ENCODE measurements at places on chromosomes 1 and 21.

- DNase-seq: no peak
These were observed 27.6 kb downstream of the ABCA4 start for GRCh38 chr1:94093396-94093795.

DNA sequence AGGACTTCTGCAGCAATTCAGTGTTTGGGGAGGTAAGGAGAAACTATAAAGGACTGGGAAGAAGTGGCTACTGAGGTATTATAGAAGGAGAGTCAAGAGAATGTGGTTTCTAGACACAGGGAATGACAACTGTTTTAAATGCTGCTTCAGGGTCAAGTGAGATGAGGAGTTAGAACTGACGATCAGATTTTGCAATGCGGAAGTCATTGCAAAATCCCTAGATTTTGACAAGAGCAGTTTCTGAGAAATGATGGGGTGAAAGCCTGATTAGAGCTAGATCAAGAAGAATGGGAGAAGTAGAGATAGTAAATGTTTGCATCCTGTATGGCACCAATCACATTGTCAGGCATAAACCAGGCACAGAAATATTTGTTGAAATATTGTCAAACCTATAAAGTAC is 4.7 kb upstream of the TSNAX start:
- DNase-seq: peak; percentile 10

DNA sequence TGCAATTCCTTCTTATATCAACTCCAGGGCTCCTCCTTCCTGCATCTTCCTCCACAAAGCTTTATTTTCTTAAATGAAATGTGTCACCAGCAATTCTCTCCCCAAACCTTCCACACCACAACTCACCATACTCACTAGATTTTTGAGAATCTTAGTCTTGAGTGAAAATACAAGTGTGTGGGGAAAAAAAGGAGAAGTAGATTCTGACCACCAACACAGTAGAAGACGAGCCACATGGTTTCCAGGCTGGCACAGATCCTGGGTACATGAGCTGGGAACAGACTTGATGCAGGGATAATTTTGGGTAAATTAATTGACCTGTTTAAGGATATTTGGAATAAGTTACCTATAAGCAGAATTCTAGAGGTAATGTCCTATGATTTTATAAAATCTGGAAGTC is 72.8 kb upstream of the KCNJ15 start:
- no peak for DNase-seq

- no peak for DNase-seq
These were observed 60.0 kb upstream of the EPS8L3 start for GRCh38 chr1:109823543-109824348.

DNA sequence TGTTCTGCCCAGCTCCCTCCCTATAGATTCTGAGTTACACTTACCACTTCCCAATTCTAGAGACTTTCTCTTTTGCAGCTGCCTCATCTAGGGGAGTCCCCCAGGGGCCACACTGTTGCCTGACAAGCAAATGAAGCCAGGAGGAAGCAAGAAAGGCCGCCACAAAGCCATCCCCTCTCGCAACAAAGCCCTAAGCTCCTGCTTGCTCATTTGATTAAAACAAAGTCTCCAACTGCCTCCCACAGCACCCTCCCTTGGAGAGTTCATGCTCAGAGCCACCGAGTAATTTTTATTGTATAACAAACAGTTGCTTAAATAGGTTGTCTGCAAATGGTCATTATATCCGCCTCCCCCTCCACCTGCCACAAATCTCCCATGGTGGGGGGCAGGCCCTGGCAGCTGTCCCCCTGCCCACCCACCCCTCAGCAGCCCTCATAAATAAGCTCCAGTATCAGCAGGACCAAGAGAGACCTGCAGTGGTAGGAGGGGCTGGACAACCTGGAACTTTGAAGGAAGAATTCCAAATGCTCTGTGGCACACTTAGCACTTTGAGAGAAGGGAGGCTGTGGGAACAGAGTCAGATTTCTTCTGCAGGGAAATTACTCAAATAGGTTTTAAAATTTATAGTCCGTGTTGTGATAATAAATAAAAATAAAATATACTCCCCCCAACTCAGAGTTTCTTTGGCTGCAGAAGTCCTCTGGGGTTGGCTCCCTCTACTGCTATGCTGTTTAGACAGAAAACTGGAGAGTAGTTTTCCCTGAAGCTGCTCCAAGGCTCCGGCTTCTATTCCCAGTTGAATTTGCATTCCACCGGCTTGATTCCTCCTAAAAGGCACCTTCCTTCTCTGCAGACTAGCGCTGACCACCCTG is 237.5 kb downstream of the TTLL7 start:
- DNase-seq: no peak

GRCh38 chr1:233912447-233912846 is 8.0 kb downstream of the SLC35F3 start:
- no peak for DNase-seq

DNA sequence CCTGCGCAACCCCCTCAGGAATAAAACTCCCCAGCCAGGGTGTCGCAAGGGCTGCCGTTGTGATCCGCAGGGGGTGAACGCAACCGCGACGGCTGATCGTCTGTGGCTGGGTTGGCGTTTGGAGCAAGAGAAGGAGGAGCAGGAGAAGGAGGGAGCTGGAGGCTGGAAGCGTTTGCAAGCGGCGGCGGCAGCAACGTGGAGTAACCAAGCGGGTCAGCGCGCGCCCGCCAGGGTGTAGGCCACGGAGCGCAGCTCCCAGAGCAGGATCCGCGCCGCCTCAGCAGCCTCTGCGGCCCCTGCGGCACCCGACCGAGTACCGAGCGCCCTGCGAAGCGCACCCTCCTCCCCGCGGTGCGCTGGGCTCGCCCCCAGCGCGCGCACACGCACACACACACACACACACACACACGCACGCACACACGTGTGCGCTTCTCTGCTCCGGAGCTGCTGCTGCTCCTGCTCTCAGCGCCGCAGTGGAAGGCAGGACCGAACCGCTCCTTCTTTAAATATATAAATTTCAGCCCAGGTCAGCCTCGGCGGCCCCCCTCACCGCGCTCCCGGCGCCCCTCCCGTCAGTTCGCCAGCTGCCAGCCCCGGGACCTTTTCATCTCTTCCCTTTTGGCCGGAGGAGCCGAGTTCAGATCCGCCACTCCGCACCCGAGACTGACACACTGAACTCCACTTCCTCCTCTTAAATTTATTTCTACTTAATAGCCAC is 696 bp downstream of the TGFB2 start:
- peak; percentile 70 for DNase-seq

DNA sequence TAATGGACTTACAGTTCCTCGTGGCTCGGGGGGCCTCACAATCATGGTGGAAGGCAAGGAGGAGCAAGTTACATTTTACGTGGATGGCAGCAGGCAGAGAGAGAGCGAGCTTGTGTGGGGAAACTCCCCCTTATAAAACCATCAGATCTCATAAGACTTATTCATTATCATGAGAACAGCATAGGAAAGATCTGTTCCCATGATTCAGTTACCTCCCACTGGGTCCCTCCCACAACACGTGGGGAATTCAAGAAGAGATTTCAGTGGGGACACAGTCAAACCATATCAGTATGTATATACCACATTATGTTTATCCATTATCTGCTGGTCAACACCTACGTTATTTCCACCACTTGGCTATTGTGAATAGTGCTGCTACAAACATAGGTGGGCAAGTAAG is 352.3 kb upstream of the B3GALT2 start:
- no peak for DNase-seq

DNA sequence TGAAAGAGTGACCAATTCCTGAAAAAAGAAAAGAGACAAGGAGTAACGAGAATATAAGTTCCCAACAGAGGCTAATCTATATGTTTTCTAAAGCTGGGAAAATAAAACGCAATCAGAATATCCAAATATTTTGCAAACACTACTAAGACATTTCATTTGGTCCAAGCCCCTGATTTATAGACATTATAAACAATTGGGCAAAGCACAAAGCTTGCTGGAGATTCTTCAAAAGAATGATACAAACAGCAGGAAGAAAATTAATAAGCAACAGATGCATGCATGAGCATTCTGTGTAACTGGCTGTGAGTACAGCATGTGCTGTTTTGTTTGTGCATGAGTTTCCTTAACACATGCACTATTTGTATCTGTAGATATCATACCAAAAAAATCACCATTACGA is 552.9 kb downstream of the LTN1 start:
- DNase-seq: peak; percentile 73

- peak; percentile 45 for DNase-seq
These were observed 5.2 kb downstream of the RCC1 start for GRCh38 chr1:28510970-28511440.

- peak; percentile 81 for DNase-seq
These were observed 283.3 kb downstream of the DUSP10 start for GRCh38 chr1:221458447-221459156.

- DNase-seq: no peak
These were observed 276.4 kb downstream of the HHAT start for GRCh38 chr1:210605099-210605498.

- DNase-seq: no peak
These were observed 231.9 kb downstream of the SDCCAG8 start for GRCh38 chr1:243487649-243488227.

- DNase-seq: peak; percentile 36
These were observed 98.5 kb downstream of the DISC1 start for GRCh38 chr1:231724876-231725647.

- no peak for DNase-seq
These were observed 87.0 kb downstream of the C4BPA start for GRCh38 chr1:207191061-207191460.

DNA sequence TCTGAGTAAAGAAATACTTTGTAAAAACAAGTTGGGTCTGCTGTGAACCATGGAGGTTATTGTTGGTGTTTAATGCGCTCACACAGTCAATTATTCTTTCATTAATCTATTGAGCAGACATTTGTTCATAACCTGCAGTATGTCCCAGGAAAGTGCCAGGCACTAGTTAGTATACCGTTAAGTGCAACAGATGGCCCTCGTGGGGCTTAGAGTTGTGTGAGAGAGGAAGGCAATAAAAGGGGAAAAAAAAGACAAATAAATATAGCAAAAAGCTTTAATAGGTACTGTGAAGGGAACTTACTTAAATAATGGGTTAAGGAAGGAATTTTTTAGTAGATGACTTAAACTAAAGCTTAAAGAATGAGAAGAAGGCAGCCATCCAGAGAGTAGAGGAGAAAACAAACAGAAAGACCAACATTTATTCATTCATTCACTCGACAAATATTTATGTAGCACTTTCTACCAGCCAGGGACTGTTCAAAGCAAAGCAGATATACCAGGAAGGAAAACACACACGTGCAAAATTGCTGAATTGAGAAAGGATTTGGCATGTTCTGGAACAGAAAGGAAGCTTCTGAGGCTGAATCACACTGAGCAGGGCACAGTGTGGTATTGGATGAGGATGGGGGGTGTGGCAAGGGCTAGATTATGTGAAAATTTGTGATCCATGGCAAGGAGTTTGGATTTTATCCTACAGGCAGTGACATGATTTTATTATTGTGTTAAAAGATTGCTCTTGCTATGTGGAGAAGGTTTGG is 296.1 kb upstream of the SGIP1 start:
- peak; percentile 21 for DNase-seq

DNA sequence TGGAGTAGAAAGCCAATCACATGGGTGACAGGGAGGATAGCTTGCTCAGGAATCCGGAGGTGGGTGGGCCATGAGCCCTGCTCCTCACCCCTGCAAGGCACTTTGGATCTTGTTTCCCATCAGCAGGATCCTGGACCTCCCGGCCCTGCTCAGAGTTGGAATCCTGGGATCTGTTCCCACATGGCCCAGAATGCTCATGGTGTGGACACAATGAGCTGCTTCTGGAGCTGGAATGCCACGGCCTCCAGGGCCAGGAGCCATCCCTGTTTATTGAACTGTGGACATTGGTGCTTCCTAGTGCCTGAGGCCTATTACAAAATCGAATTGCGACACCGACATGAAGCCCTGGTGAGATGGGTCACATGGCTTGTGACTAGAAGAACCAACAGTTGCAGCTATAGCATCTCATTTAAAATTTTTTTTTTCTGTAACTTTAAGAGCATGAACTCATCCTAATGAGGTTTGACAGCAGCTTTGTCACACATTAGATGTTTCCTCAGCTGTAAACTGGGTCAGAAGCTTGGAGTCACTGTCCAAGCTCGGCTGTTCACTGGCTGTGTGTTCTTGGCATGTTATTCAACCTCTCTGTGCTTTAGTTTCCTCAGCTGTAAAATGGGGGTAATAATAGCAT is 40.4 kb upstream of the GOLT1A start:
- DNase-seq: peak; percentile 73

DNA sequence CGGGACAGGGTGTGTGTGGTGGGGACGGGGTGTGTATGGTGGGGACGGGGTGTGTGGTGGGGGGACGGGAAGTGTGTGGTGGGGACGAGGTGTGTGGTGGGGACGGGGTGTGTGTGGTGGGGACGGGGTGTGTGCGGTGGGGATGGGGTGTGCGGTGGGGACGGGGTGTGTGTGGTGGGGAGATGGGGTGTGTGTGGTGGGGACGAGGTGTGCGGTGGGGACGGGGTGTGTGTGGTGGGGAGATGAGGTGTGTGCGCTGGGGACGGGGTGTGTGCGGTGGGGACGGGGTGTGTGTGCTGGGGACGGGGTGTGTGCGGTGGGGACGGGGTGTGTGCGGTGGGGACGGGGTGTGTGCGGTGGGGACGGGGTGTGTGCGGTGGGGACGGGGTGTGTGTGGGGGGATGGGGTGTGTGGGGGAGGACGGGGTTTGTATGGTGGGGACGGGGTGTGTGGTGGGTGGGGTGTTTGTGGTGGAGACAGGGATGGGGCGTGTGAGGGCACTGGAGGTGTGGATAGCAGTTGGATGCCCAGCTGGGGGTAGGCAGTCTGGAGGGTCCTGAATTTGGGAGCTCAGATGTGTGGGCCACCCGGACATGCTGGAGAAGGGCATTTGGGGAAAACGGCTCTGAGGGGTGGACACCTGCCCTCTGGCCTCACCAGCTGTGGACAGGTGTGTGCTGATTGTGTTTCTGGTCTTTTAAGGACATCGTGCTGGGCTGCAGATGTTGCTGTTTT is 16.9 kb downstream of the IBA57 start:
- no peak for DNase-seq

DNA sequence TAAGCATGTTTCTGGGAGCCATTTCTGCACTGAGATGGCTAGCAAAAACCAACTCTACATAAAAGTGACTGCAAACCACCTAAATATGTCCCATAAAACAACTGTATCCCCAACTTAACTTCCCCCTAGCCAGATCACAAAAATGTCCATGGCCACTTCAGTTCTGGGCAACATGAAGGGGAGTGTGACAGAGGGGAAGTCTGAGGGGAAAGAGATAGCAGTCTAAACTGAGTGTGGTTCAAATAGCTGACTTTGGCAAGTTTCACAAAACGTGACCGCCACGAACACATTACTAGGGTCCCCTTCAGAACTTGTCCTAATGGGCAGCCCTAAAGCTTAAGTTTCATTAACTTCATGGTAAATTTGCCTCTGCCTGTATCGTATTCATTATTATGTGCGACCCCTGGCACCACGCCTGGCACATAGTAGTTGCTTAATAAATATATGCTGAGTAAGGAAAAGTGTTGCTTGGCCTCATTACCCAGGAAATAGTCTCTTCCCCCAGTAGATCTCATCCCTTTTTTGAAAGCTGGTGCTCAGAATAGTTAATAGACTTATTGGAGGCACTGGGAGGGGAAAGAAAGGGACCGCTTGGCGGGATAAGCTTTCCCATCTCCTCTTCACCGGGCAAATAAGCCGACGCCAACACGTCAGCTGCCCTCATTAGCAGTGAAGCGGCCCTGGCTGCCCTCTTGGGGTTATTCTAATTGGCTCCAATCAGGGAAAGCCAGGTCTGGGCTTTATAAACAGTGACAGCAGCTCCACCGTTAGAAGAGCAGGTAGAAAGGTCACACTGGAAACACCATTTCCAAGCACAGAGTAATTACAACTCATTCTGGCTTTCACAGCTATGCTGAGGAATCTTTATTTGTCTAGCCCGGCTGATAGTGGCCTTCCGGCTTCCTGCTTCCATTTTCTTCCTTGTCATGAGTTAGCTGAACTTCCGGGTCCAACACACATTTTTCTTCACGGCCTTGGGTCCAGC is 122.1 kb downstream of the LRIG2 start:
- no peak for DNase-seq

GRCh38 chr1:204723131-204723787 is 37.7 kb upstream of the LRRN2 start:
- no peak for DNase-seq
